ENCODE measurements at places on chromosomes 5 and 9. TPM values are rescaled to one million over a fixed set of nuclear protein-coding genes. Genes with fewer than 3 reads are reported as not detected.
A peak's percentile ranks its signal among the peaks of the same experiment; 100 is the strongest.

DNA sequence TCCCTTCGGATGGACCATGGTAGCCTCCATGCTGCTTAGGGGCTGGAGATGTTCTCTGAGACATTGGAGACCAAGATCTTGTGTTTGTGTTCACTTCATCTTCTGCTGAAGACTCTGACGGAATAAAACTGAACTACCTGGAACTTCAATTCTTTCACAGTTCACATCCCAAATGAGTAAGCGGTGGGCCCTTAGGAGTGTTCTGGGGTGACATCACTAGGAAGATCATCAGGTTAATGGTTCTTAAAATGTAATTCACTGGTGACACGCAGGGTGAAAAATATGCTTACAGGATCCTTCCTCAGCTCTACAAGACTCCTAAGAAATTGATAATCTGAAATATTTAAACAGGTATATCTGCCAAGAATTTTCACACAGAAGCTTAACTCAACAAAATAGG is 561.5 kb downstream of the SEMA5A start:
- H3K4me3 ChIP-seq = no peak overlapping the region
- H3K4me1 ChIP-seq = no peaks in the 10 kb centered on the region
- H3K27ac ChIP-seq = no peak overlapping the region
- H3K27me3 ChIP-seq = no peaks in the 10 kb centered on the region

Gene ZNF484
- total RNA-seq = 8.9 TPM

DNA sequence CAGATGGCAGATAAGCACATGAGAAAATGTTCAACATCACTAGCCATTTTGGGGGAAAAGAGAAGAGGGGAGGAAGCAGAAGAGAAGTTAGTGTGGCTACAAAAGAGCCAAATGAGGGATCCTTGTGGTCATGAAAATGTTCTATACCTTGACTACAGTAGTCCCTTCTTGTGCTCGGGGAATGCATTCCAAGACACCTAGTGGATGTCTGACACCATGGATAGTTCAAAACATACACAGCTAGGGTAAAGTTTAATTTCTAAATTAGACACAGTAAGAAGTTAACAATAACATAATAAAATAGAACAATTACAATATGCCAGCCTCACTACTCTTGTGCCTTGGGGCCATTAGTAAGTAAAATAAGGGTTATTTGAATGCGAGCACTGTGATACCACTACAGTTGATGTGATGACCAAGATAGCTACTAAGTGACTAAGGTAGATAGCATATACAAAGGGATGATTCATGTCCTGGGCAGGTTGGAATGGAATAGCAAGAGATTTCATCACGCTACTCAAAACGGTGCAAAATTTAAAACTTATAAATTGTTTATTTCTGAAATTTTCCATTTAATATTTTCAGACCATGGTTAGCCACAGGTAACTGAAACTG is 344.1 kb downstream of the NR2F1-AS1 start:
- no peak for DNase-seq
- no peak overlapping the region for H3K4me3 ChIP-seq
- H3K36me3 ChIP-seq = no peaks in the 10 kb centered on the region
- H3K27me3 ChIP-seq = no peaks in the 10 kb centered on the region
- no peak overlapping the region for H3K27ac ChIP-seq
- H3K4me1 ChIP-seq = no peaks in the 10 kb centered on the region

DNA sequence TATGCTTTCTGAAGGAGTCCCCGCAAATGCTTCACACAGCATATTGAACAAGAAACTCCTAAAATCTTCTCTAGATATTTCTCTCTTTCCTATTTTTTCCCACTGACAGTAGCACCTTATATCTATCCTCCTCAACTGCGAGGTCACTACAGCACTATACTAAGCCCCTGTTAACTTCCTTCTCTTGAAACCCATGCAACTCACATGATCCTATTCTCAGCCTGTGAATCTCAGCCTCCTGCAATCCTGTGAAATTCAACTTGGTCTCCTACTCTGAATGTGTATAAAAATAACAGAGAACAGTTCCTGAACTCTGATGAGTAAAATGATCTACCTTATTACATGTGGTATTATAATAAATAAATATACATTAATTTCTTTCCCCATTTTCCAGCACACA is 6.1 kb upstream of the PLGRKT start:
- H3K27ac ChIP-seq = no peak overlapping the region
- H3K4me3 ChIP-seq = no peak overlapping the region
- no peaks in the 10 kb centered on the region for H3K4me1 ChIP-seq
- H3K36me3 ChIP-seq = no peaks in the 10 kb centered on the region

DNA sequence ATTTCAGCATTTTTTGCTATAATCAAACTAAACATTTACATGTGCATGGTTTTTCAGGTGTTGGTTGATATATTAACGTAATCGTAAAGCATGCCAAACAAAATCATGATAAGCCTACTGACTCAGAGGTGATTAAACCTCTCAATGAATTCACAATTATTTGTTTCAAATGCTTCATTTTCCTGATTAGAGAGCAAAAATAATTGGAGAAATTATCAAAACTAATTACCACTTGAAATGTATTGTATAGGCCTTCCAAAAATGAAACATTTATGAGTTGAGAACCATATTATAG is 45.7 kb upstream of the JMY start:
- H3K27ac ChIP-seq = no peak overlapping the region
- no peaks in the 10 kb centered on the region for H3K4me1 ChIP-seq

DNA sequence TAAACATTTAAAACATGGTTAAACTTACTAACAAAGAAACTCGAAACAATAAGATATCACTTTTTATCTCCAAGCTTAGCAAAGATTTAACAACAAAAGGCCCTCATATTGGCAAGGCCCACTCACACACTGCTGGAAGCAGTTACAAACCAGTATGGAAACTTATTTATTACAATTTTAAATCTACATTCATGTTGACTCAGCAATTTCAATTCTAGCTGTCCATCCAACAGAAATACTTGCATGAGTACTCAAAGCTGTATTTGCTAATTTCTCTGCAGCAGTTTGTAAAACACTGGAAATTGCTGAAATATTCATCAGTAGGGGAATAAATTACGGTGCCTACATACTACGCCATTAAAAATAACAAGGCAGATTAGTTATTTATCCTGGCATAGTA is 2.8 kb upstream of the DNAJA1 start:
- H3K27me3 ChIP-seq = no peaks in the 10 kb centered on the region
- peak overlapping the region; percentile 100 for H3K27ac ChIP-seq
- H3K4me1 ChIP-seq = peaks cover 41% of the 10 kb centered on the region
- H3K36me3 ChIP-seq = no peaks in the 10 kb centered on the region

Gene CCDC192
- total RNA-seq = 1.2 TPM

Gene RNF183
- total RNA-seq = not detected

Gene MYMK
- total RNA-seq = not detected

DNA sequence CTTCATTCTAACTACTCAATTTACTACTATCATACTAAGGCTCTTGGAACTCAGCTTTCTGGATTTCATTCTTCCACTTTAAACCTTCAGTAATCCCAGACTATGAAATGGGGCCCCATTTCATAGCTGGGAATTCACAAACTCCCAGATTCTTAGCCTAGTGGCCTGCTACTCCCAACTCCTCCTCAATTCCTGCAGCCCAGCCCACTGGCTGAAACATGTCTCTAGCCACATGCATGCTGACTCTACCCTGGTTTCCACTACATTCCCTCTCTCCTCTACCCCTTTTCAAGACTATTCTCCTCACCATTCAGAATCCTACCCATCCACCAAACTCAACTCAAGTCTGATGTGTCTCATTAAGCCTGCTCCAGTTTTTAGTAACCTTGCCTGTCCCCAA is 370.6 kb downstream of the BNC2 start:
- no peak overlapping the region for H3K4me3 ChIP-seq
- no peak overlapping the region for H3K27ac ChIP-seq
- H3K36me3 ChIP-seq = no peaks in the 10 kb centered on the region
- DNase-seq = no peak
- H3K27me3 ChIP-seq = no peaks in the 10 kb centered on the region
- H3K4me1 ChIP-seq = peaks cover 14% of the 10 kb centered on the region

- DNase-seq = no peak
- no peaks in the 10 kb centered on the region for H3K27me3 ChIP-seq
- no peaks in the 10 kb centered on the region for H3K4me1 ChIP-seq
- no peak overlapping the region for H3K27ac ChIP-seq
Observed at GRCh38 chr9:111076519-111076918, 38.2 kb upstream of the LPAR1 start.

Measured in esophagus muscularis mucosa (tissue), 4 donors.